Activated CD4-positive, alpha-beta T cell treated with anti-CD3 and anti-CD28 coated beads, Interleukin-2, amount 50 U/mL, for 4 hours (primary cell): ENCODE measurements at places on chromosomes 1 and 21.

DNA sequence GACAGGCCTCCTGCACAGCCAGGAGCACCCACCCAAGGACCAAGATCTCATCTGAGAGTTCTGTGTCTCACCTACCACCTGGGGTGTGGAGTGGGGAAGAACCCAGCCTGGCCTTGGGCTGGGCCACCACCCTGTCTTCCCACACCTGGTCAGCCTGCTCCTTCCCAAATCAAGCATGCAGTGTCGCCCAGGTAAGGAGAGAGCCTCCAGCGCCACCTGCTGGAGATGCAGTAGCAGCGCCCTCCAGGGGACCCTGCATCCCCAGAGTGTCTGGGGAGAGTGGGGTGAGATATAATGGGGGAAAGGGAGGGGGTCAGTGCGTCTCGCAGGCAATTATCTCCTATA lies 32.3 kb downstream of the KIAA2013 start:
- DNase-seq, result peak; percentile 64

GRCh38 chr1:58812926-58813325 lies 29.1 kb upstream of the JUN start:
- peak; percentile 19 for DNase-seq

DNA sequence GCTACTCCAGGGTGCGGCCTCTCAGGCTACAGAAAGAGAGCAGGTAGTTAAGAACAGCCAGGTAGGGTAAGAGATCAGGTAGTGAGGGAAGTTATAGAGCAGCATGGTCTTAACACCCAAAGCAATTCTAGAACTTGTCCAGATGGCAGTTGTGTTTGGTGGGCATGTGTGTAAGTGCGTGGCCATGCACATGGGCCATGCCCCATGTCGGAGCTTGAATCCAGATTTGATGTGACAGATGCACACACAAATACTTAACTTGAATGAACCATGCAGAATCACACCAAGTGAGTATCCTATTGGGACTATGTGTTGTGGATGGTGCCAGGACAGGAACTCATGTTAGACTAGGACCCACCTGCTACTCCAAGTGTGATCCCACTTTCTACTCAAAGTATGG lies 145.7 kb upstream of the HMGB4 start:
- no peak for DNase-seq

DNA sequence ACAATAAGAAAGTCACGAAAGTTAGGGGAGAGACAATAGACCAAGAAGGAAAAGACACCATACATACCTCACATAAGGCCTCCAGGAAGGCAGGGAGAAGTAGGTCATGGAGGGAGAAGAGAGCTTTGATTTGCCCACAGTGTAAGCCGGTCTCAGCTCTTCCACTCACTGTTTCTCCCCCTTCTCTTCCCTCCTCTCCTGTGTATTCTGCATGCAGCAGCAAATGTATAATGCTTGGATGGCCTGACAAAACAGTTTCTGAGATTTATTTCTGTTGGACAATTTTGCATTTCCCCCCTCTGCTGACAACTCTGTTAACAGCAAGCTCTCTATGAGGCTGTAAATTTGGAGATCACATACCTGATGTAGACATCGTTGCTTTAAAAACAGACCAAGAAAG lies 318.9 kb downstream of the OMA1 start:
- no peak for DNase-seq

- DNase-seq, result no peak
Observed at GRCh38 chr1:15724949-15725880, 10.8 kb upstream of the SLC25A34 start.
